SW 1271 (cell line): ENCODE measurements at places on chromosomes 1 and 21.

DNA sequence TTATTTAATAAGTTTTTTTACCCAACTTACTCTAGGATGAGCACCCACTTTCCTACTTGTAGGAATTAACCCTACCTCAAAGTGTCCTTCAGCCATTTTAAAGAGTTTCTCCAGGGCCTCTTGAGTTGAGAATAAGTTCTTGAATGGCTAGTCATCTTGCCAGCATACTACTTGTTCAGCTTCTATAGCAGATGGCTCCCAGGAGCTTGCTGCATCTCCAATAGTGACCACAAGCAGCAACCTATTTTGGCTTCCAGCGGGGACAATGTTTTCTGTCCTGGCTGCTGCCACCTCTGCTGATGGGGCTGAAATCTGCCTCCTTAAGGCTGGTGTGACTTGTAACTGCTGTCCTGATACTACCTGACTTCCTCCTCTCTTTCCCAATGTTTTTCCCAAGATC is 20.8 kb upstream of the PIK3R3 start:
- DNase-seq: no peak

DNA sequence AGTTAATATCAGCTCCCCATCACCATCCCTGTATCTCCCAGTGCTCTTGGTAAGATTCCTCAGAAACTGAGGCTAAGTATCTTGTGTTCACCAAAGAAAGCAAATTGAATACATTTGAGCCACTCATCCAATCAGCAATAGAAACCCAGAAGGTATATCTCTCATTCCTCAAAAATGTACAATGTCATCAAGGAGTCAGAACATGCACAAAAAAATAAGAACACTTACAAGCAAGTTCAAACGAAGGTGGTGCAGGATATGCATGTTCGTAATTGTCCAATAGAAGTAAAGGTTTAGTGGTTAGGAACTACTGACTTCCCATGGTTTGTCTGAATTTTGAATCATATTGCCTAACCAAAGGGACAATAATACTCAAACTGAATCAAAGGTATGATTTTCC is 24.3 kb downstream of the RXRG start:
- no peak for DNase-seq

- no peak for DNase-seq
Observed at GRCh38 chr1:941588-942383, 17.3 kb downstream of the NOC2L start.

DNA sequence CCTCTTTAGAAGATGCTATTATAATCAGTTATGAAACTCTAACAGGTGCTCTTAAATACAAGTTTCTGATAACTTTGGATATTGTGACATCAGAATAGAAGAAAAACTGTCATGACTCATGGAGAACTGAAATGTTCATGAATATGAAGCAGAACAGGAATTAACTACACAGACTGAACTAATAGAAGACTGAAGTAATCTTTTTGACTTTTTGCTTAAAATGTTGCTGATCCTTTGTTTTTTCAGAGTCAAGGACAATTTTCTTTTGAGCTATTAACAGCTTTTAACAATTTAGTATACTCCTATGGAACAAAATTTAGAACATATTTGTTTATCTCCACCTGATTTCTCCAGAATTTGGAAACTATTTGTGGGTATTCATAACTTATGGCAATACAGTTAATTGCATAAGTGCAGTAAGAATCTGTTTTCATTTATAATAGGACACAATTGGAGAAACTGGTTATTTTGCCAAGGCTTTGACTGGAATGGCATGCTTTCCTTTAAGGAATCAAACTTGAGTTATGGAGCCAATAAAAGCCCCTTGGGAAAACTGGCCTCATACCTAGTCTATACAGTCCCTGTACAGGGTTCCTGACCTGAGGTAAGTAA is 18.7 kb upstream of the PLA2G5 start:
- DNase-seq: no peak

DNA sequence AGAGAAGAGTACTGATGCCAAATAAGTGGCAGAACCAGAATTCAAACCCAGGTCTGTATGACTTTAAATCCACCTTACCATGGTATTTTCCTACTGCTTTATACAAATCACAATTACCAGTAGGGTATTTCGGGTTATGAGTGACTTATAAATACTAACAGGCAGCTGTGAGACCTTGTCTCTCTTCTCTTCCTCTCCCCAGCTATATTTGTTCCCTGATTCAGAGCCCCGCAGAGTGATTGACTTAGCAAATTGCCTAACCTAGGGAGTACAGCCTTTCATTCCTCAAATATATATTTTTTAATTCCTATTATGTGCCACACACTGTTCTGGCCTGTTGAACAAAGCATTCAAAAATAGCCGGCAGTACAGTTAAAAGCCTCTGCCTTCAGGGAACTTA is 168.0 kb downstream of the CLEC20A start:
- DNase-seq: no peak

DNA sequence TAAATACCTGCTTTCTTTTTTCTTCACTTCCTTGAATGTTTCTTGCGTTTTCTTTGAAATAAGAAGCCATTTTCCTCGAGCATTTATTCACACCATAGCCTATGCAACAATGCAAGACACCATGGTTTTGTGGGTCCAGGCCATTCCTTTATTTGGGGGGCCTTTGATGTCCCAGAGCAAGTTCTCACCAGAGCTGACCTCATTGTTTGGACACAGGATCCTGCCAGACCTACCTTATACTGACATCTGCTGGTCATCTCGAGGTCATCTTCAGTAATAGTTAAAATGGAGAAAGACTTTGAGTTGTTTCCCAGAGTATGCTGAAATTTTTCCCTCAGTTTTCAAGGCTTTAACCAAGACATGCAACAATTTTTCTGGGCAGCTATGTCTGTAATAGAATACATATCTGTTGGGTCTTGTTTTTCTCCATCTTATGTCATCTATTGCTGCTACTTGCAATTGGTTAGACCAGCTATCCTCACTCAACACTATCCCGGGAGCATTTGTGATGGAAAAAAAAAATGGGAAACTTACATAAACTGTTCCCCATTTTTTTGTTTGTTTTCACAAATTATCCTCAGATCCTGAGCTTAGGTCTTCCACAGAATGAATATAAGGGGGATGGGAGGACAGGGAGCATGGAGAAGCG is 34.0 kb upstream of the BACE2 start:
- DNase-seq: no peak

DNA sequence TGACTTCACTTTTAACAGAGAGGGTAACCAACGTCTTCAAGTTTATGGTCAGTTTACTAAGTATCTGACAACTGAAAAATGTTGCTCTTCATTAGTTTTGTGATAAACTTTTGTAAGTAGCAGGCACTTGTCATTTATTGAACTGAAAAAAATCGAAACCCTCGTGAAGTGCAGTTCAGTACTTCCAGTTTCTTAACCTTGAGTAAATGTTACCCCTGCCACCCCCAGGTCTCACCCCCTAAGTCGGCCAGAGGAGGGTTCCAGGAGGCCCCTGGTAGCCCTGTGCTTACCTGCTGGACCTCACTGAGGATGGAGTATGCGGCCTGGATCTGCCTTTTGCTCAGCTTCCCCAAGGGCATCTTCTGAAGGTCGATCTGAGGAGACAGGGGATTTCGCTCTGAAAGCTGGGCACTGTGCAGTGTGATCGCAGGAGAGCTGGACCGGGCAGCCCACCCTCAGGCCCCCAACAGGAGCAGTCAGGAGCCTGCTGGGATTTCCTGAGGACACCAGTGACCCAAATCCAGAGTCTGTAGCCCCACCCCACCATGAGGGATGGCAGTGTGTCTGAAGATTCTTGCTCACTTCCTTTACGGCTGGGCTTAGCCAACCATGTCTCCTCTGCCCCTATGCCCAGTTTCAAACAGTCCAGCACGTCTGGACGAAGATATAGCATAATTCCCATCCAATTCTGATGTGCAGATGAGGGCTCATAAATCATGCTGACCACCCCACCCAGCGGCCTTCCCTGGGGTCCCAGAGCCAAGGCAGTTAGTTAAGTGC is 37.6 kb downstream of the PARP1 start:
- no peak for DNase-seq

GRCh38 chr1:200889571-200889970 is 5.1 kb upstream of the INAVA start:
- DNase-seq: no peak

DNA sequence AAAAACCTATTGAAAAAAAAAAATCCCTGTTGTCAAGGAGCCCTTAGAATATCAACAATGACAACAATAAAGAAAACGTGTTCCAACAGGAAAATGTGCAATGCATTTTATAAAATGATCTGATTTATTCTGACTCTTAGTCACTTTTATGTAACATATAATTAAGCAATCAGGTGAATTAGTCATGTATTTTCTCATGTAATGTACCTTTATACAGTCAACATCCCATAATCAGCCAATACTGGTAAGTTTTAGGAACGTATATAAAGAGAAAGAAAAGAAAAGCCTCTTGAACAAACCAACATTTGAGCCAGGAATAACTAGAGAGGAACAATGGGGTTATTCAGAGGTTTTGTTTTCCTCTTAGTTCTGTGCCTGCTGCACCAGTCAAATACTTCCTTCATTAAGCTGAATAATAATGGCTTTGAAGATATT is at the start of gene CLCA4:
Gene CLCA4 (plus strand): TSS at position 292 of the 435 bp plus-strand sequence. CDS start 42 bp downstream, at position 334.
- no peak for DNase-seq

DNA sequence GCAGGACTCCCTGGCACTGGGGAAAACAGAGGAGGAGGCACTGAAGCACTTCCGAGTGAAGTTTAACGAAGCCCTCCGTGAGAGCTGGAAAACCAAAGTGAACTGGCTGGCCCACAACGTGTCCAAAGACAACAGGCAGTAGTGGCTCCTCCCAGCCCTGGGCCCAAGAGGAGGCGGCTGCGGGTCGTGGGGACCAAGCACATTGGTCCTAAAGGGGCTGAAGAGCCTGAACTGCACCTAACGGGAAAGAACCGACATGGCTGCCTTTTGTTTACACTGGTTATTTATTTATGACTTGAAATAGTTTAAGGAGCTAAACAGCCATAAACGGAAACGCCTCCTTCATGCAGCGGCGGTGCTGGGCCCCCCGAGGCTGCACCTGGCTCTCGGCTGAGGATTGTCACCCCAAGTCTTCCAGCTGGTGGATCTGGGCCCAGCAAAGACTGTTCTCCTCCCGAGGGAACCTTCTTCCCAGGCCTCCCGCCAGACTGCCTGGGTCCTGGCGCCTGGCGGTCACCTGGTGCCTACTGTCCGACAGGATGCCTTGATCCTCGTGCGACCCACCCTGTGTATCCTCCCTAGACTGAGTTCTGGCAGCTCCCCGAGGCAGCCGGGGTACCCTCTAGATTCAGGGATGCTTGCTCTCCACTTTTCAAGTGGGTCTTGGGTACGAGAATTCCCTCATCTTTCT is 75.5 kb downstream of the PIK3CD start:
- DNase-seq: no peak

- no peak for DNase-seq
Observed at GRCh38 chr1:20123722-20124455, 4.6 kb upstream of the PLA2G2D start.

DNA sequence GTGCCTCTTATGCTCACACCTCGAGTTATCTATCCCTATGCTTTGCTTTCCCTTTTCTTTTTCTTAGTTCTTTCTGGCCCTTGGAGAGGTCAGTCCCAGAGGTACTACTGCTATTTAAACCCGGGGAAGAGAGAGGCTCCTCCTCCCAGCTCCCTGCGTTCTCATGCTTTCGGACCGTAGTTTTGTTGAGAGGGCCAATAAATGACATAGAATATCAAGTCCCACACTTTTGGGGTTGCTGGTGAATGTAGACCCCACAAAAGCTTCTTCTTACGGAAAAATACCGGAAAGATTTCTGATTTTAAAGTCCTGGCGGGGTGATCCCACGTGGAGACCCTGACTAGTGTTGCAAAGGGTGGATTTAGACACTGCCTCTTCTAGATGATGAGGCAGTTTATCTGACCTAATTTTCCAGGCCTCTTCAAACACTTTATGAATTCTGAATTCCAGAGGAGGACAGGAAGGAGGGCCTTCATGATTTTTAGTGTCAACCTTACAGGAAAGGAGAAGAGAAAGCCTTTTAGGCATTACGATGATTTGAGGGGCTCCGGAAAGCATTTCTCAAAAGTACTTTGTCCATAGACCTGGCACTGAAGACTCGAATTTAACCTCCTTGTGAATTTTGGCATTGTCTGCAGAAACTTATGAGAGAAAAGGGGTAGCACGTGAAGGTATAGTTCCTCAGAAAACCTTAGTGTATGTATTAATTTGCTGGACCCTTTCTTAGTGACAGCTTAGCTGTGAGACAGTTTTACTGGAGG is 694 bp downstream of the TMEM167B start:
- DNase-seq: no peak
